T-helper 9 cell (primary cell): ENCODE measurements at places on chromosomes 4 and X.

- DNase-seq: no peak
Observed at GRCh38 chrX:72714478-72714916, 391 bp upstream of the PHKA1 start.

GRCh38 chr4:47505666-47506065, 20.6 kb downstream of the ATP10D start:
- DNase-seq: no peak

DNA sequence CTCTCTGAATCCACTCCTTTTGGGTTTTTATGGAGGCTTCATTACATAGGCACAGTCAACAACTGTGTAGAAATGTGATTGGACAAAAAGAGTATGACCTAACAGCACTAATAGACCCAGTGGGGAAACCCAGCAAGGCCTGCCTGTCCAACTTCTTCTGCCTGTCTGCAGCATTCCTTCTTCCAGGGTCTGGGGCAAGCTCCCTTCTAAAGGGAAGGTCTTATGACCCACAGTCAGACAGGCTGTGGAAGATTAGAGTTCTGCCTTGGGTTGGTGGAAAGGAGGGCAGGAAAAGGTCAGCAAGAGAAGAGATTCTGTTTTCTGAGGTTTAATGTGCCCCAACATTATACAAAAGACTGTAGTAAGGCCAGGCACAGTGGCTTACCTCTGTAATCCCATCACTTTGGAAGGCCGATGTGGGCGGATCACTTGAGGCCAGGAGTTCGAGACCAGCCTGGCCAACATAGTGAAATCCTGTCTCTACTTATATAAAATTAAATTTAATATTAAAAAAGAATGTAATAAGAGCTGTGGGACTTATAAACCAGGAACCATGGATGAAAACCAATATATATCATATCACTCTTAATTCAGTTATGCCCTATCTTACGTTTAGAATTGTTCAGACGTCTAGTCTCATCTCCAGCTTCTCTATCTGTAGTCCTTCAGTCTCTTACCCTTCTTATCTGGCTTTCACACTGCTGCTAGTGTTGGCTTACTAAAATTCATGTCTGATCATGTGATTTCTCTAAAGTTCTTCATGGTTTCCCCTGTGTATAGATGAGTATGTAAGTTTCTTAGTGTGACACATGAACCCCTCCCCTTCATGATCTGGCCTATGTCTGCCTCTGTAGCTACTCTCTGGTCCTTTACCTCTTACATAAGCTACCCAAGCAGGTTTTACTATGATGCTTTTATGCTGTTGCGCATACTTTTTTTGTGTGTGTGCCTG, 6.2 kb downstream of the CLCN3 start:
- DNase-seq: no peak

DNA sequence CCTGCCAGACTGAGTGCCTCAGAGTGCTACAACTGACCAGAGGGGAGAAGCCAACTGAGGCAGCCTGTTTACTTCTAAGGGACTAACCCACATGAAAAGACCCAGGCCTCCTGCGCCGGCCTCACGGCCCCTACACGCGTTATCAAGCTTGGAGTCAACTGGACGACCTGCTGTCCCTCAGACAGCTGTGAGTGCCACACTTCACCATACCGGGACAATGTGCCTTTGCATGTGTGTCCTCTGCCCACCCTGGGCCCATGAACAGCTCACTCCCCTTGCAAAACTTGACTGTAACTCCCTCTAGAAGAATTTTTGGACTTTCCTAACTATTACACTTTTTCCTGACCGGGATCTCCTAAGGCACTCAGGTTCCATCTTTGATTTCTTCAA, 1.8 kb downstream of the NOP14 start:
- no peak for DNase-seq

GRCh38 chrX:17803449-17803848, 57.6 kb downstream of the RAI2 start:
- DNase-seq: no peak

GRCh38 chrX:2689773-2690666, 1.1 kb upstream of the CD99 start:
- no peak for DNase-seq

- no peak for DNase-seq
Observed at GRCh38 chr4:48380583-48381167, 39.3 kb downstream of the SLAIN2 start.

DNA sequence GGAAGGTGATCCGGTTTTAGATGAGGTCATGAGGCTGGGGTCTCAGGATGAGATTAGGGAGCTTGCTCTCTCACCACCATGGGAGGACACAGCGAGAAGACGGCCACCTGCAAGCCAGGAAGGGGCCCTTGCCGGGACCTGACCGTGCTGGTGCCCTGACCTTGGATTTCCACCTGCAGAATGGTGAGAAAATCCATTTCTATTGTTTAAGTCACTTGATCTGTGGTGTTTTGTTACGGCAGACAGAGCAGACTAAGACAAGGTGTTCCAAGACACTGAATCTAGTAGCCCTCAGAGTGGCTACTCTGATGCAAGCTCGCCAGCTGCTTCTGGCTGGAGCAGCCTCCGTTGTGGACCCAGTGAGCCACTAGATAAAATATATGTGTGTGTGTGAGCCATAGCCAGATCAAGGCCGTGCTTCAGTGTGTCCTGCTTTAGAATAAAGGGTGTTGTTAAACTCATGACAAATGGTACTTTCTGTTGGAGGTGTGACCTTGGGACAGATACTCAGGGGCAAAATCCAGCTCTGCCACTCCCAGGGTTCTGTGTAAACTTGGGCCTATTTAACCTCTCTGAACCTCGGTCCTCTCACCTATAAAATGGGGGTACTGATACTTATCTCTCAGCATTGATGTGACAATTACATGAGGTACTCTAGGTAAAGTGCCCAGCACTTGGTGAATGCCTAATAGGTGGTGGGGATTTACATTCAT, 67.9 kb upstream of the STX18 start:
- DNase-seq: no peak

DNA sequence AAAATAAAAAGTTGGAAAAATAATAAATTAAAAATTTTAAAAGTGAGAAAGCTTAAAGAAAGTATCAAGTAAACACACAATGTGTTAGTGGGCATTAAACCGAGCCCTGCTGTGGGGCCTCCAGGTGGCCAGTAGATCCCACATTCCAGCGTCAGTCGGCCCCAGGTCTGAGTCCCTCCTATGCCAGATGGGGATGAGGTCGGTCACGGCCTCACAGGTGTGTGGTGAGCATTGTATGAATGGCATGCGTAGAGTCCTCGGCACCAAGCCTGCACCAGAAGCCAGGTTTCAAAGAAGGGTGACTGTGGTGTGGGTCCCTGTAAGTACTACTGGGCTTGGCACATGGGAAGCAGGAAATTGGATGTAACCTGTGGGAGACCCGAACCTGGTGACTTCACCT, 75.6 kb upstream of the MSX1 start:
- no peak for DNase-seq
